Activated CD4-positive, CD25-positive, alpha-beta regulatory T cell (primary cell): ENCODE measurements at places on chromosomes 7 and 10.

- no peak for DNase-seq
Observed at GRCh38 chr10:132904181-132904813, 38.1 kb downstream of the CFAP46 start.

- DNase-seq, result no peak
Observed at GRCh38 chr10:130963786-130964522, 347.6 kb downstream of the TCERG1L start.

DNA sequence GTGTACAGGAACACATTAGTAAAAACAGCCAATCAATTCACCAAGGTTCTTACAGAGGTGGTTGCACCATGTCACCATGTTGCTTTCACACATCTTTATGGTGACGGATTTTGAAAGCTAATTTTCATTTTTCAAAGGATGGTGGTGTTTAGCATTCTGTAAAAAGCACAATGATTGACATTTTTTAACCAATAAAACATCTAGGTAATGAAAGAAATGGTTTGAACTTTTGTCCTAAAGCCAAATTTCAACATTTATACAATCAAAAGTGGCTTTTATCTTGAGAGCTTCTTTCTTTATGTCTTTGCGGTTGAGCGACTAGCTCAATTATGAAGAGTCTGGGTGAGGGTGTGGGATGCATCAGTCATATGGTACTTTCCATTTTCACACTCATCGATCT lies 94.4 kb downstream of the MALRD1 start:
- no peak for DNase-seq

GRCh38 chr10:100303724-100304319 lies 17.3 kb upstream of the BLOC1S2 start:
- DNase-seq, result no peak

GRCh38 chr10:103284170-103284569 lies 7.2 kb downstream of the INA start:
- no peak for DNase-seq

GRCh38 chr10:100153239-100153825 lies 32.5 kb downstream of the ERLIN1 start:
- DNase-seq, result no peak

- no peak for DNase-seq
Observed at GRCh38 chr10:79274279-79275104, 72.8 kb upstream of the PPIF start.

DNA sequence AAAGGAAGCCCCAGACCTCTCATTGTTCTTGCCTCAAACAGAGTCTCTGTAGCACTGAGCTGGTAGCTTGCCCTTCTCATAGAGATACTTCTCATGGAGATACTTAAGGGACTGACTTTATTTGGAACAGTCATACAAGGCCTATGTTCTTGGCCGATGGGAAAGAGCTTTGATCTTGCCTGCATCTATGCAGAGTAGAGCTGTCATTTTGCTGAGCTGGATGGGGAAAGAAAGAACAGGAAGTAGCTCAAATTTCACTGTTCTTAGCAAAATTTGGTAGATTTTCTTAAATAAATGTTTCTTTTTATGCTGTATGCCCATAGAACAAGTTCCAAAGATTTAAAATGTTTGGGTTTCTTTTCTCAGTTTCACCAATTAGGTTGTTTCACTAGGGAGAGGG lies 119.3 kb upstream of the SEC61G start:
- no peak for DNase-seq

- DNase-seq, result no peak
Observed at GRCh38 chr7:78039790-78040776, 241.5 kb downstream of the PHTF2 start.

DNA sequence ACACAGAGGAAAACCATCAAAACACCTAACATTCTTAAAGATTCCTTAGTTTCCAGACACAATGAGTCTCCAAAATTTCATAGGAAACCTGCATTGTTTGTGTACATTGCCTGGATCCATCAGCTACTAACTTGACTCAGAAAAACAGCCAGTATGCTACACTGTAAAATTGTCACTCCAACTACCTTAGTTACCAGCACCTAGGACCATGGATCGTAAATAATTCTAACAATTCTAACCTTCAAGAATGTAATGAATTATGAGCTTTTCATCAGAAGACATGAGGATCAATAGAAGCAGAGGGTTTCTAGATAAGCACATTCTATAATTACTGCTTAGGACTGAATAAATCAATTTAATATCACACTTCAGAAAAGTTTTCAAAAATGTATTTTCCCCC lies 851.5 kb downstream of the SORCS1 start:
- DNase-seq, result no peak

DNA sequence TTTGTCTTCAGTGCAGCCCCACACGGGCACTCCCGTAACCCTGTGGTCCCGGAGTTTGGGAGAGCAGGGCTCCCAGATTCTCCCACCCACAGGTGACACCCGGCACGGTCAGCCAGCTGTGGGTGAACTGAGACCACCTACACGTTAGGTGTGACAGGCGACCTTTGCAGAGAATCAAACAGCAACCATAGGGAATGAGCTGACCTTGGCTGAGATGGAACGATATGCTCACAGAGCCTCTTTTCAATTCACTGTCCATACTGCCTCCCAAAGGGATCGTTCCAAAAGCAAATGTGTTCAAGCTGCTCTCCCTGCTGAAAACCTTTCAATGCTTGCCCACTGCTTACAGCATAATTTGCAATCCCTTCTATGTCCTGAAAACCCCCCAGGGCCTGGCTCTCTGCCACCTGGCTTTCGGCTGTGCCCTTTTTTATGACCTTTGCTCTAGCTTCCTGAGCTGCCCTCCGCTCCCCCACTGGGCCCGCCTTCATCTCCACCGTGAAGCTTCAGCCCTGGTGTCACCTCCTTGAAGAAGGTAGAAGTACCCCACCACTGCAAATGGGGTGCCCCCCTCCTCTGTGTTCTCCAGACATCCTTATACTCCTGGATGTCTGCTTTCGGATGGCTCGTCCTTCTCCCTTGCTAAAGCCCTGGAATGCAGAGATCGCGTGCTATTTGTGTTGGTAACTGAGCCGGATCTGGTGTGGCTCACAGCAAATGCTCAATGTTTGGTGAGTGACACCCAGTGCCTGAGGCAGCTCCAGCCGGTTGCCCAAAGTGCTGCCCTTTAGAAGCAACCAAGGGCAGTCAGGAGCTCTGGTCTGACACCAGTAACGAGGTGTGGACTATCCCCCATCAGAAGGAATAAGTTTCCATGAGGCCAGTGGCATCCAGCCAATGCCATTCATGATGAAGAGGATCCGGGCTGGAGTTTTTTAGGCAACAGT lies 90.4 kb downstream of the KIAA1549 start:
- no peak for DNase-seq

DNA sequence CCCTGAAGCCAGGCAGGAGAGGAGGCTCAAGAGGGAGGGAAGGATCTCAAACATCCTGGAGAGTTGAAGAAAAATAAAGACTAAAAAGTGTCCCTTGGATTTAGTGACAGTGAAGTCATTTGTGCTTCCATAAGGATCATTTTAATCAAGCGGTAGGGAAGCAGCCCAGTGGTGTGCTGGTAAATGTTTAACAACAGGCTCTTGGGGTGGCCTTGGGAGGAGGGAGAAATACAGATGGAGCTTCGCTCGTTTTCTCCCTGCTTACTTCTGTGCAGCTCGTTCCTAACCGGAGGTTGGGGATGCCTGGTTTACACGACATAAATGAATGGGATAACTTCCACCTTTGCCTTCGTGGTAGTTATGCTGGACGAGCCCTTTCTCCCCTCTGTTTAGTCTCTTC lies 140.0 kb downstream of the CAMK1D start:
- no peak for DNase-seq

- no peak for DNase-seq
Observed at GRCh38 chr10:59124187-59124586, 52.3 kb upstream of the PHYHIPL start.

- no peak for DNase-seq
Observed at GRCh38 chr7:105202616-105203015, 186.1 kb downstream of the SRPK2 start.

GRCh38 chr10:24885551-24886289 lies 66.7 kb downstream of the PRTFDC1 start:
- no peak for DNase-seq

GRCh38 chr10:27771231-27771630 lies 25.6 kb upstream of the MKX start:
- DNase-seq, result no peak

GRCh38 chr7:3989723-3990122 lies 688.7 kb downstream of the SDK1 start:
- DNase-seq, result no peak

DNA sequence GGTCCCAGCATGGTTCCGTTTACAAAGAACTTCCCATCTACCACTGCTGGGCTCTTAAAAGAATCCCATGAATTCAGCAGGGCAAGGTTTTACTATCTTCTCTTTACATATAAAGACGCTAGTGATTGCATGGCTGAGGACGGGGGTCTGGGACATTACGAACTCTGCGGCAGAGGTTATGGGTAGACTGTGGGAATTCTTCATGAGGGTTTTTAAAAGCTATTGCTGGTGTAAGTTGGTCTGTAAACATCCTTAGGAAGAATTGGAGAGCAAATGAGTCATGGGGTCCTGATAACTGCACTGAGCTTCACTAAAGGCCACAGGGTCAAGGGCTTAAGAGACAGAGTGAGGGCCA lies 53.1 kb upstream of the TMEM72 start:
- no peak for DNase-seq

- no peak for DNase-seq
Observed at GRCh38 chr7:44394112-44394447, 68.7 kb upstream of the CAMK2B start.
